ENCODE measurements at places on chromosomes 3 and 15. TPM values are rescaled to one million over a fixed set of nuclear protein-coding genes. Genes with fewer than 3 reads are reported as not detected.

DNA sequence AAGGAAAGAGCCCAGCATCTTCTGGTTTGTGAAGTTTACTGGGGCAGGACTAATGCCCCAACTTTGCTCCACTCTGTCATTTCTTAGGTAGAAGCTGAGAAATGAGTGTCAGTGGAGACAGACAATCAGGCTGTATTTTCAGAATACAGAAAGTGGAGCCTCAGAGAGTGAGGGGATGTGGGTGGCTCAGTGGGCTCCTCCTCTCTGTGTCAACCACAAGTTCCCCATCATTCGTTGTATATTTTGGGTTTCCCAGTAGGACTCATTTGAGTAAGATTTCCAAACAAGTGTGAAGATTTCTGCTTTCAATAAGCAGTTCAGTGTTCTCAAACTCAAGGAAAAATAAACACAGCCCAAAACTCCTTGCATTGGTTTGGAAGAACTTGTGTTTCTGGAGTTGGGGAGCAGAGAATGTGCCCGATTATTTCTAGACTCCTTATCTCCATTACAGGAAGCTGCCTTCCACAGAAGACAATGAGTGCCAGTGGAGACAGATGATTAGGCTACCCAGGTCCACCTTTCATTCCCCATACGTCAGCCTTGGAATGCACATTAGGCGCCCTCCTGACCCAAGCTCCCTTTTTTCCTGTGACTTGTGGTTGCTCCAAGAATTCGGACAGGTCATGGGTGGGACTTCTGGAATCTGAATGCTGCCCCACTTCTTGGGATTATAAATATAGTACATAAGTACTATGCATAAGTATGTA lies 792.1 kb upstream of the LMCD1 start:
- no peak for DNase-seq

- no peak for DNase-seq
These were observed 11.7 kb downstream of the LSAMP start for GRCh38 chr3:116433552-116433951.

DNA sequence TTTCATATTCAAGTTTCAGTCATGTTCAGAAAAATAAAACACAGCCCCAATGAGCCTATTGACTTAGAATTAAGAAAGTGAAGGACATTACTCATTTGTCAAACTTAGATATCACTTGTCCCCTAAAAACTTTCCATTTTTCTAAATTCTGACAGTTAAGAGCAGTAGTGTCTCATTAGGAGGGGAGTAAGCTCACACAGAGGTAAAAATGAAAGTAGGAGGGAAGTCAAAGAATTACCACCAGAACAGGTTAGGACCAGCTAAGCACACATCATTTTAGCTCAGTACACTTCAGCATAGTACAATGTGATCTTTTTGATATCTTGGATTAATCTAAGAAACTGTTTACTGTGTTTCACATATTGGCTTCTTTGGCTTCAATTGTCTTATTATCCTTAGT lies 64.3 kb downstream of the OSTN start:
- no peak for DNase-seq

GRCh38 chr15:37682304-37682703 lies 252.1 kb upstream of the TMCO5A start:
- DNase-seq = no peak

DNA sequence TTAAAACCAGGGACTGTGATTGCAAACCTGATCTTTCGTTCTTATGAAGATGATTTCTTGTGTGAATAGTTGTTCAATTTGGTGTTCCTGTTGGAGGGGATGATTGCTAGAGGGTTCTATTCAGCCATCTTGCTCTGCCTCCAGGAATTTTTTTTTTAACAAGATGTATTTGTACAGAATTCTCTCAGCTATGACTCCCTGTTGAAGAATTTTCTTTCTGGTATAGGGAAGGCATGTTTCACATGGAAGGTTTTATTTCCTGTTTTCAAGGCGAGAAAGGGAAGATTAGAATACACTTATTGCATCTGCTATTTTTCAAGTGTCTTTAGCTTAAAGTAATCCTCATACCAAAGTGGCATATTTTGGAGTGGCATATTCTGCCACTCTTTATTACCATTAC lies 5.6 kb upstream of the LRRC34 start:
- DNase-seq = no peak

DNA sequence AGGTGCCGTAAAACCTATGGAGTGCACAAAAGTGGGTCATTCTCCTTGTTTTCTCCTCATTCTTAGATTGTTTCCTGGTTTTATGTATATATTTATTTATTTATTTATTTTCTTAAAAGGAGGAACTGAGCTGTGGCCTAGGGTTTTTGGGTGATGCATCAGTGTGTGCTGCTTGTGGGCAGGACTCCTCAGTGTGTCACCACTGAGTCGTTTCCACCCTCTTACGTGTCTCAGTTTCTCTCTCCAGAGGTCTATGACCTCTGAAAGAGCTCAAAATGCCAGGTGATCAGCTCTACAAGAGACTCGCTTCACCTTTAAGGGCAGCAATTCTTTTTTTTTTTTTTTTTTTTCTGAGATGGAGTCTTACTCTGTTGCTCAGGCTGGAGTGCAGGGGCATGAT lies 72.9 kb downstream of the CD200 start:
- DNase-seq = no peak

- no peak for DNase-seq
These were observed 33.2 kb downstream of the CDCP1 start for GRCh38 chr3:45112939-45113338.

The CDCP1 gene
- polyA plus RNA-seq = 2.1 TPM

The ITGA11 gene
- polyA plus RNA-seq = 76.7 TPM

The SST gene
- 0.74 TPM for polyA plus RNA-seq

The FEZF2 gene
- not detected for polyA plus RNA-seq

The TMEM108 gene
- polyA plus RNA-seq = 0.33 TPM

The TJP1 gene
- polyA plus RNA-seq = 23.3 TPM

The GPR15 gene
- polyA plus RNA-seq = not detected

The CHRFAM7A gene
- polyA plus RNA-seq = 5.3 TPM

Data from aorta (tissue), 5 donors.